Muscle of arm (tissue), 14 donors: ENCODE measurements at places on chromosomes 16 and 17.
A peak's percentile ranks its signal among the peaks of the same experiment; 100 is the strongest.

- no peak for DNase-seq
Measured at GRCh38 chr17:17934806-17935205, 37.4 kb downstream of the TOM1L2 start.

- no peak for DNase-seq
Measured at GRCh38 chr16:19698480-19699465, 19.3 kb downstream of the KNOP1 start.

- no peak for DNase-seq
Measured at GRCh38 chr17:12744298-12744697, 45.0 kb upstream of the ARHGAP44 start.

DNA sequence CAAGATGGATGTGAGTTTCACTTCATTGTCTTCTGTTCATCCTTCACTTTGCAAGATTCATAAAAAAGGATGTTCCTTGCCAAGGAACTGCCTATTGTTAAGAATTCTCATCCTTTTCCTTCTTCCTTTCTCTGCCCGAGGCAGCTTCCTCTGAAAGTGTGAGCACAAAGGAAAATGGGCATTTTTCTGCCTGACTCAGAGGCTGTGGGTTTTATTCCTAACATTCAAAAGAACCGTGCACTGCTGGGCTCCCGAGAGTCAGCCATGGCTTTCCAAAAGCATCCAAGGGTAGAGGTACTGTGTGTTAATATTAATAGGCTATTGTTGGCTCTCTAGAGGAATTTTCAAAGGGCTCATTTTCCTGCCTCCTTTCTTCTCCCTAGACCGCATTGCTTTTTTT lies 289.4 kb downstream of the ABCC12 start:
- DNase-seq = no peak

- DNase-seq = no peak
Measured at GRCh38 chr17:36923814-36924221, 13.5 kb upstream of the LHX1 start.

DNA sequence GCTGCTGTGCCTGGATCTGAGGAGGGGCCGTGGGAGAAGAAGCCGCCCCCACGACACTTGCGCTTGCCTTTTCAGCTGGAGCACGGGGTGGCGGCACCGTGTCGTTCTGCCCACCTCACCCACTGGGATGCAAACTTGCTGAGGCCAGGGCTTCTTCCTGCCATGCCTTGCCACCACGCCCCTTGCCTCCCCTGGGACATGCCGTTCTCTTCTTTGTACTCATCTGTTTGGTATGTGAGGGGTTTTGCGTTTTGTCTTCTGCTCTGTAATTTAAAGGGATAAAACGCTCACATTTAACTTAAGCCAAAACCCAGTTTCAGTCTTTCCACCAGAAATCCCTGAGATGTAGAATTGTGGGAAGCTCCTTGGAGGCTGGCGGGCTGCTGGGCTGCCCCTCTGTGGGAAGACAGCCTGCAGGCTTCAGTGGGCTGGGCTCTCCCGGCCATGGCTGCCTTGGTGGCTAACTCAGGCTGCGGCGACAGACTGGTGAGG lies 180.2 kb downstream of the RPTOR start:
- no peak for DNase-seq

DNA sequence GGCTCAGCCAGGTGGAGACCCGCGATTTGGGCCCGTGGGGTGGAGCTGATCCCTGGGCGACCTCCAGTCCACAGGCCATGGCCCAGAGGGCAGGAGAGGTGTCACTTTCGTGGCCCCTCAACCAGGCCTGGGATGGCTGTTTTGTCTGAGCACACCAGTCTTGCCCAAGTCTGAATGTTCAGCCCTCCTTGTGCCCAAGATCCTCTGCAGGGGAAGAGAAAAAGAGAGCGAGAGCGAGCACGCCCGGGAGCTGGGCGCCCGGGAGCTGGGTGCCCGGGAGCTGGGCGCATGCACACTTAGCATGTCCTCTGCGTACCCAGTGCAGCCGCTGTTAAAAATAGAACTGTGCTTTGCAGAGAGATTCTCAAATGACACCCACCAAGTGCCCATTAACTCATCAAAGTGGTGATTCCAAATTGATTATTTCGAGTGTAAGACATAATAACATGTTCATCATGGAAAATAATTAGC lies 403.3 kb upstream of the TNRC6C start:
- no peak for DNase-seq

DNA sequence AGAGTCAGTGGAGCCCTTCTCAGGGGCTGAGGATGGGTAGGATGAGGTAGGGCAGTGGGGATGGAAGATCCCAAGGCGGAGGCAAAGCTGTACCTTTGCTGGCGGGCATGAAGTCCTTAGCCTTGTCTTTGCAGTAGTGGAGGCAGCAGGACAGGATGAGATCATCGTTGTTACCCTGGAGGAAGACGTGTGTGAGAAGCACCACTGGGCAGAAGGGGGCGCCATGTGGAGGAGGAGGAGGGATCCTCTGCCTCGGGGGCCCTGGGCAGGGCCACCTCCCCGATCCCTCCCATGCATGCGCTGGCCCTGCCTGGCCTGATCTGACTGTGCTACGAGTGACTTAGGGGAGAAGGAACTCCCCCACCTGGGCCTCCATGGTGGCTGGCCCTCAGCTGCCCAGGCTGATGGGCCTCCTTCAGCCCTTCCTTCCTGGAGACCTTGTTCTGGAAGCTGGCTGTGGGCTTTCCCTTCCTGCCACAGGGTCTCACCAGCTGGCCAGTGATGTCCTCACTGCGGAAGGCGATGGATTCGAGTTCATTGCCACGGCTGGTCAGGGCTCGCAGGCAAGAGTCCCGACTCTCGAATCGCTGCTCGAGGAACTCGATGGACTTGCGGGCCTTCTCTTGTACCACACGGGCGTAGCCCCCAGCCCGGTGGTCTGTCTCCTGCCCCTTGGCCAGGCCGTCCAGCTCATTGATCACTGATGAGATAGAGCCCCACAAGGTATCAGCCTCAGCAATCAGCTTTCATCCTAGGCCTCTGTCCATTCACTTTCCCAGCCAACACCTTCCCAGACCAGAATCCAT lies 10.3 kb downstream of the HIC1 start:
- no peak for DNase-seq

DNA sequence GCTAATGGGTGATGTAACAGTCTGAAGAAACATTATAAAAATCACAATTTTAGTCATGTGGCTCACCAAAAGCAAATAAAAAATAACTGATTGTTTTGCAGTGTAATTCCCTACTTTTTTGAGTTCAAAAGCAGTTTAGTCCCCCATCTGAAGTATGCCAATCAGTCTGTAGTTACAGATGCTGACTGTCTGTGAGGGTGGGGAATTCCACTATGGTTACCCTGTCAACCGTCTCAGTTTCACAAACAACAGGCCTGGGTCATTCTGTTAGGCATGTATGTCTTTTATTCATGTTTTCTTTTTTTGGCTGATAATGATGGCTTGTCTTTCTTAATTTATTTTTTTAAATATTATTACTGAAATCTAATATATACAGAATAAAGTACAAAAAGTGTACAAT lies 69.3 kb downstream of the STXBP4 start:
- no peak for DNase-seq

GRCh38 chr16:55933038-55933437 lies 57.9 kb upstream of the CES5A start:
- no peak for DNase-seq

- no peak for DNase-seq
Measured at GRCh38 chr16:24279982-24280515, 23.9 kb downstream of the CACNG3 start.

DNA sequence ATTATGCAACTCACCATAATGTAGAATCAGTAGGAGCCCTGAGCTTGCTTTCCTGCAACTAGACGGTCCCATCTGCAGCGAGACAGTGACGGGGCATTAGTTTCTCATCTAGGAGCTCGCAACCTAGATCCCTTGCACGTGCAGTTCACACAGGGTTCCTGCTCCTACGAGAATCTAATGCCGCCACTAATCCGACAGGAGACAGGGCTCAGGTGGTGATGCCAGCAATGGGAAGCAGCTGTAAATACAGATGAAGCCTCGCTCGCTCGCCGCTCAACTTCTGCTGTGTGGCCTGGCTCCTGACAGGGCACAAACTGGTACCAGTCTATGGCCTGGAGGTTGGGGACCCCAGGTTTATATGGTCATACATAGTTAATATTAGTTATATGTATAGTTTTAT lies 394.5 kb downstream of the NPIPA8 start:
- DNase-seq = no peak

GRCh38 chr17:81513753-81514488 lies 1.3 kb upstream of the ACTG1 start:
- DNase-seq = no peak

DNA sequence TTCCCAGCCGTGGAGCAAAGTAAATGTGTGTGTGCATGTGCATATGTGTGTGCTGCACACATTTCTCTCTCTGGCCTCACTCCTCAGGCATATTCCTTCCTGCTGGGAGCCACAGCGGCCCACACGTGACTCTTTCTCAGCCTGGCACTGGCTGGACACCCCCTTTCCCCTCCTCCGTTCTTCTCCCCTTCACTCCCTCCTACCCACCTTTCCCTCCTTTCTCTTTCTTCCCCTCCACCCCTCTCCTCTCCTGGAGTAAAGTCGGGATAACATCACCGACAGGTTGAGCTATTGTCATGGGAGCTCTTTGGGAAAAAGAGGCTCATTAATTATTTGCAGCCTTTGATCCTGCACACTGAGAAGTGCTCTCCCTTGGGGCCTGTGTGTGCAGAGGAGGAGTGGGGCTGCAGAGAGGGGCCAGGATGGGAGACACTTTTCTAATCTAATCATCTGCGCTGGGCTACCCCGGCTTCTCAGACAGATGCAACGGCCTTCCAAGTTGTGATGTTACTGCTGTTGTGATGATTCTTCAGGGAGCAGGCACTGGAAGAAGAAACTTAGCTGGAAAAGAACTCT lies 126.3 kb upstream of the HSBP1 start:
- DNase-seq = no peak

GRCh38 chr16:57590654-57591085 lies 37.8 kb upstream of the ADGRG1 start:
- no peak for DNase-seq

DNA sequence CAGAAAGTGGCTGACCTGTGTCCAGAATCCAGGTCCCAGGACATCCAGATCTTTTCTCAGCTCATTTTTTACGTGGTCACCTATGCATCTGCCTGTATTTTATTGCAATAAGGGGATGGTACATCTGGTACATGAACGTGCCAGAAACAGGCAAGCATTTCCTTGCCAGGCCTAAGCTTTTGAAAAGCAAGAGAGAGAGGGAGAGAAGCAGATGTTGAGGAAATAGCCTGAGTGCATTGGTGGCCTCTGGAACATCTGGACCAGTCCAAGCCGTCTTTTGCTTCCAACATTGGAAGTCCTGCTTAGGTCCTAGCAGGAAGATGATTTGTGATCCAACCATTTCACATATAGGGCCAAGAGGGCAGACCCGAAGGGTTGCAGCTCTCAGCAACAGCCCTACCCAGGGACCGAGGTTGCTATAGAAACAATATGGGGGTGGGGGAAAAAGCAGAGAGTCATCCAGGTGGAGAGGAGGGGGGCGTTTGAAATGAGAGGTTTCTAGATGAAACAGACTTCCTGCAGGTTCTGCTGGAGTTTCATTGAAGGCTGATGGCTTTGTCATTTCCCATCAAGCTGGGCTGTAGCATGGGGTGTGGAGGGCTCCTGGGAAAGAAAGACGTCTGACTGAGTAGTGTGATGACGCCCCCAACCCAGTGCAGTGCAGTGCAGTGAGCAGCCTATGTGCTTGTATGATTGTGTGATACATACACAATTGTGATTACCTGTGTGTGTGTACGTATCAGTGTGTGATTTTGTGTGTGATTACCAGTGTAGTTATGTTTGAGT lies 61.6 kb downstream of the SHISA6 start:
- peak; percentile 85 for DNase-seq

DNA sequence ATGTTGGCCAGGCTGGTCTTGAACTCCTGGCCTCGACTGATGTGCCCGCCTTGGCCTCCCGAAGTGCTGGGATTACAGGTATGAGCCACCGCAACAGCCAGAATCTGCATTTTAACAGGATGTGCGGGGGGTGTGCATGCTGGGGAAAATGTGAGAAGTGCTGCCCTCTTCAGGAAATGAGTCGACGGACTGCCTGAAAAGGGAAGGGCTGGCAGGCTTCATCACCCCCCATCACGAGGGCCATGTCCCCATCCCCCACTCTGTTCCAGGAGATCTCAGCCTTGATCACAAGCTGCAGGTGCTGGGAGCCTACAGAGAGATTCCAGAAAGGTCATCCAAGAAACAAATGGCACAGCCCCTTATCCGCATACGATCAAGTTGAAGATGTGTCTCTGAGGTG lies 195.3 kb upstream of the RPL38 start:
- DNase-seq = no peak

DNA sequence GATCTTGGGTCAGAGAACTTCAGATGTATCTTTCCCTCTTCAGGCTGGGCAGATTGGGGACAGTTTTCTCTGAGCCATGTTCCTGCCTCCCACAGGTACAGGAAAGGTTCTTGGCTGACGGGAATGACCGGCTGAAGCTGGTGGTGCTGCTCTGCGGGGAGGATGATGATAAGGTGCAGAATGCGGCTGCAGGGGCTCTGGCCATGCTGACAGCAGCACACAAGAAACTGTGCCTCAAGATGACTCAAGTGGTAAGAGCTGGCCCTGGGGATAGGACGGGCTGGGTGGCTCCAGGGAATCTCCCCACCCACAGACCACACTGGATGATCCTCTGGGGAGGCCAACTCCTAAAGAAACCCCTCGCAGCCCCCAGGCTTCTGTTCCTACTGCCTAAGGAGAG lies 10.9 kb downstream of the SLC35G3 start:
- DNase-seq = no peak

DNA sequence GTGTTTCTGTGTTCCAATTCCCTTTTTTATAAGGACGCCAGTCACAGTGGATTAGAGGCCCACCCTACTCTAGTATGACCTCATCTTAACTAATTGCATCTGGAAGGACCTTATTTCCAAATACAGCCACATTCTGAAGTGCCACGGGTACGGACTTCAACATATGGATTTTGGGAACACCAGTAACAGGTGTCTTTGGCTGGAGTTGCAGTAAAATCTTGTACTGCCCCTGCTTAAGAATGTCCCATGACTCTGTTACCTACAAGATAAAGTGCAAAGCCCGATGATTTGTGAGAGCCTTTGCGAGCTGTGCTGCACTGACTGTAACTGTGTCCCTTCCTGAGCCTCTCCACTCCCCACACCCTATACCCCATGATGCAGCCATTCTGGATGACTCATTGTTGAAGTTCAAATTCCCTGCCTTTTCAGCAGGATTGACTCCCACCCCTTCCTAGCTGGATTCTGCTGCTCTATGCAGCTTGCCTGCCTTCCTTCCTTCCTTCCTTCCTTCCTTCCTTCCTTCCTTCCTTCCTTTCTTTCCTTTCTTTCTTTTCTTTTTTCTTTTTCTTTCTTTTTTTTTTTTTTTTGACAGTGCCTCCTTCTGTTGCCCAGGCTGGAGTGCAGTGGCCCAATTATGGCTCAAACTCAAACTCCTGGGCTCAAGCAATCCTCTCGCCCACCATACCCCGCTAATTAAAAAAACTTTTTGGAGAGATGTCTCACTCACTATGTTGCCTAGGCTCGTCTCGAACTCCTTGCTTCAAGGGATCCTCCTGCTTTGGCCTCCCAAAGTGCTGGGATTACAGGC lies 2.1 kb downstream of the HCRT start:
- no peak for DNase-seq

GRCh38 chr16:52963212-52963854 lies 89.4 kb downstream of the CHD9NB start:
- peak; percentile 10 for DNase-seq
